CD4-positive, alpha-beta T cell treated with Interferon alpha-2 for 1 hour (primary cell): ENCODE measurements at places on chromosomes 4 and X.

- no peak for DNase-seq
Measured at GRCh38 chr4:3781193-3781886, 15.2 kb downstream of the ADRA2C start.

GRCh38 chr4:153765894-153766293 is 6.1 kb upstream of the RNF175 start:
- no peak for DNase-seq

GRCh38 chr4:2416564-2417225 is 1.8 kb downstream of the ZFYVE28 start:
- peak; percentile 33 for DNase-seq

- DNase-seq, result no peak
Measured at GRCh38 chr4:10554121-10554520, 96.9 kb upstream of the ZNF518B start.

- no peak for DNase-seq
Measured at GRCh38 chr4:27873596-27873995, 1013.0 kb downstream of the STIM2 start.

GRCh38 chr4:148258535-148258934 is 183.7 kb downstream of the NR3C2 start:
- DNase-seq, result no peak
